NCI-H524 treated with DMSO at 0.1 percent for 48 hours (cell line): ENCODE measurements at places on chromosomes 1 and 21.
A peak's percentile ranks its signal among the peaks of the same experiment; 100 is the strongest.

DNA sequence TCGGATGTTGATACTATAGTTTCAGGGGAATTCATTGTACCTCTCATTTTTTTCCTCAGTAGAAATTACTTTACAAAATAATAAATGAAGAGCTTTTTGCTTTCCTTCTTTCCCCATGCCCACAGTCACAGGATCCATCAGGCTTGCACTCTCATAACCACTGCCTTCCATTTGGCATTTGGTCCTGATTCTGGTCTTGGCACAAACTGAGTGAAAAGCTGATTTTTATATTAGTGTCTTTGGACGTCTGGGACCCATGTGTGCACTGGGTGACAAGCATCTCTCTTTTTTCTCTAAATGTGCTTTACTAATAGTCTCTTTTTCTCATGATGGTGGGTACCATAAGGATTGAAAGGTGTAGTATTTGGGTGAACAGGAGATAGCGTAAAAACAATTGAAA is 2.8 kb downstream of the ELAVL4 start:
- no peak for DNase-seq

DNA sequence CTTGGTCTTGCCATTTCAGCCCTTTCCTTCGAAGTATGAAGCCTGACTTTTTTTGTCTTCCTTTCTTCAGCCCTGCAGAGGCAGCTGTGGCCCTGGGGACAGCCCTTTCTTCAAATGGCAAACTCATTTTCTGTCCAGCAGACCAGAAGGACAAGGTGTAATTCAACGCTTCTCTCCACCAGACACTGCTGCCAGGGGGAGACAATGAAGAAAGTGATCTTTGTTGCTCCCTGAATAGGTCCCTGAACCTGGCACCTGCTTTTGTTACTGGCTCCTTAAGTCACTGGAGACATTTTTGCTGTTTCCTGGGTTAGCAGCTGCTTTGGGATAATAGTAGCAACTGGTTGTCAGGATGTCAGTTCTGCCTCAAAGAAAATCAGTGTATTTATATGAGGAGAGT is 50.8 kb upstream of the MACF1 start:
- DNase-seq = no peak

GRCh38 chr1:202679406-202680177 is 30.7 kb downstream of the SYT2 start:
- no peak for DNase-seq

DNA sequence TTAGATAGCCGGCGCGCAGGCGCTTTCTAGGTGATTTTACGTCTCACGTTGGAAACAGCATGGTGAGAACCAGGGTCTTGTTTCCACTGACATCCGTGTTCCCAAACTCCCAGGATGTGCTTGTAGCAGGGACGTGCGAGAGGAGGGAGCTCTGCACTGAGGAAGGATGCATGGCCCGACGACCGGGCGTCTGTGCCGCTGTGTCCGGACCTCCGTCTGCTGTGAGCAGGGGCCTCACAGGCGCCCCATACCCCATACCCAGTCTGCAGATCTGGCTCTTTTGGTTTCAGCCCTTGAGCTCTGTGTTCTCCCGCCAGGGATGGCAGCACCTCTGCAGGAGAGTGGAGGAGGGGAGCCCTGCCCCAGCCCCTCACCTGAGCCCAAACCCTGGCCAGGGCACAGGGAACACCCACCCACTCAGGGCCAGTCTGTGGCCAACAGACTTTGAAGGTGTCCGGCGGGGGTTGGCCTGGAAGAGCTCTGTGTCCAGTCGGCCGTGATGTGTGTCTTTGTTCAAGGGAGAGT is 67.2 kb upstream of the COL6A1 start:
- DNase-seq = no peak

DNA sequence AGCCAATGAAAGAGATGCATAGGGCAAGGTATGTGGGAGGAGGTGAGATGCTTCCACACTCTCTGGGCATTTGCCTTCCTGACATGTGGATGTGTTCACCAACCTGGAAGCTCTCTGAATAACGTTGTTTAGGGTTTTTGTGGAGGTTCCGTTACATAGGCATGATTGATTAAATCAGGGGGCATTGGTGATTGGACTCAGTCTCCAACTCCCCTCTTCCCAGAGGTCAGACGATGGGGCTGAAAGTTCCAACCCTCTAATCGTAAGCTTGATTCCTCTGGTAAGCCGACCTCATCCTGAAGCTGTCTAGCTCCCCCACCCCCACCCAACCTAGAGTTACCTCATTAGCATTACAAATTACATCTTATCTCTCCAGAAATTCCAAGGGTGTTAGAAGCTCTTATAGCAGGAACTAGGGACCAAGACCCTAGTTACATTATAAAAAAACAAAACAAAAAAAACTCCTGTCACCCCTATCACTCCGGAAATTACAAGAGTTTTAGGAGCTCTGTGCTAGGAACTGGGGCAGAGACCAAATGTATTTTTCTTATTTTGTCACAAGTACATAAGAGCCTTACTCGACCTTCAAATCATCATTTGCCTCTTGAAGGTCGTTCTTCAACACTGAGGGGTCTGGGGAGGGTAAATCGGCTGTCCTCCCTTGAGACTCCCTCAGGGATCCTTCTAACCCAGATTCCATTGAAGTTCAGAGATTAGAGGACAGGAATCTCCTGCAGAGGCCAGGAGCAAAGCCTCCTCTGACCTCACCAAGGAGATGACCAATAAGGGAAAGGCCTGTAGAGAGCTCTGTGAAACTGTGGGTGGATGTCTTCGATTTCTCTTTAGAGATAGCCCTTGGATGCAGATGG is 58.2 kb downstream of the DNTTIP2 start:
- DNase-seq = no peak

- DNase-seq = no peak
These were observed 50.5 kb downstream of the EYA3 start for GRCh38 chr1:28037946-28038345.

DNA sequence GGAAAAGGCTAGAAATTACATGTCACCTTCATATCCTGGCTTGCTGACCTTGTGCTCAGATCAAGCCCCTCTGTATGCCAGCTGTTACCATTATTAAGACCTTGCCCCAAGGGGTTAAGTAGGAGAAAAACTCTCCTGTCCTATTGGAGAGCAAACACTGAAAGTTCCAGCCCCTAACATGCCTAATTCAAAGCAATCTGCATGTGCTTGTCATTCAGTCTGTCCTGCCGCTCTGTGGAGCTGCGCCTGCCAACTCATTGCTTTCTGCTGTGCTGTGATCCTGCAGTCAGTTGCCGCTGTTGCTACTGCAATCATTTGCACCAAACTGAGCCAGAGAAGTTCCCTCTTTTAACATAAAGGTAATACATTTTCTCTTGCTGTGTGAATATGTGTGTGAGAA is 113.4 kb downstream of the DISP1 start:
- peak; percentile 67 for DNase-seq

- DNase-seq = no peak
These were observed 22.0 kb downstream of the UBE2G2 start for GRCh38 chr21:44779417-44780136.

GRCh38 chr1:167882376-167882775 is 31.6 kb downstream of the ADCY10 start:
- DNase-seq = no peak
